RPMI8226 (cell line): ENCODE measurements at places on chromosomes 7 and 10.
A peak's percentile ranks its signal among the peaks of the same experiment; 100 is the strongest.

GRCh38 chr7:12064586-12065127, 146.4 kb upstream of the TMEM106B start:
- no peak for DNase-seq

DNA sequence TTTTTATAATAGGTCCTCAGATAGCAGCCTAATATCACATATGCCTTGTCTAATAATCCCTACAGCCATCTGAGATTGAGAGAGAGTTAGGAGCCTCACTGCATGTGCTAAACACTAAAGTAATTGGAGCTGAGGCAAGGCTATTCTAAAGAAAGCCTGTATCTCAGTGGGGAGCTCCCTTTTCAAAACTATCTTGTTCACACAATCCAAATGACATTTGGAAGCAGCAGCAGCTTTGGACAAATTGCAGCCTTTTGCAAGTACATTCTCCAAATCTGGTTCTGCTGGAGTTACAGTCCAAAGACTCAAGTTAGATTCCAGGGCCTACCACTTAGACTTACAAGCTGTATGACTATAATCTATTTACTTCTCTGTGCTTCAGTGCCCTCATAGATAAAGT, 104.5 kb downstream of the MACC1 start:
- DNase-seq, result no peak

DNA sequence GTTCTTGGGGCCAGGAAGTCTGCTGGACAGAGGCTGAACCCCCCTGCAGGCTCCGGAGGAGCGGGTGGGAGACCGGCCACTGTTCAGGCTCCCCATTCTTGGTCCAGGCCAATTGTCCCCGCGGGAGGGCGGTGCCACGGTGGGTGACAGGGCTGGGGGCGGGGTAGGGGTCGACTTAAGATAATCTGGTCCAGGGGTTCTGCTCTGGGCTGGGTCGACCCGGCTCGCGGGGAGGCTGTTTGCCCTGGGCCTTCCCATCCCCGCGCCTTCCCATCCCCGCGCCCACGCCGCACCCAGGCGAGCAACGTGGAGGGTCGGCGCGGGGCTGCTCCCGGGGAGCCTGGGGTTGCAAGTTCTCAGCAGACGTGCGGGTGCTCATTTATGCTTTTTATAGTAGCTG, 7.3 kb upstream of the GLRX3 start:
- DNase-seq, result no peak

DNA sequence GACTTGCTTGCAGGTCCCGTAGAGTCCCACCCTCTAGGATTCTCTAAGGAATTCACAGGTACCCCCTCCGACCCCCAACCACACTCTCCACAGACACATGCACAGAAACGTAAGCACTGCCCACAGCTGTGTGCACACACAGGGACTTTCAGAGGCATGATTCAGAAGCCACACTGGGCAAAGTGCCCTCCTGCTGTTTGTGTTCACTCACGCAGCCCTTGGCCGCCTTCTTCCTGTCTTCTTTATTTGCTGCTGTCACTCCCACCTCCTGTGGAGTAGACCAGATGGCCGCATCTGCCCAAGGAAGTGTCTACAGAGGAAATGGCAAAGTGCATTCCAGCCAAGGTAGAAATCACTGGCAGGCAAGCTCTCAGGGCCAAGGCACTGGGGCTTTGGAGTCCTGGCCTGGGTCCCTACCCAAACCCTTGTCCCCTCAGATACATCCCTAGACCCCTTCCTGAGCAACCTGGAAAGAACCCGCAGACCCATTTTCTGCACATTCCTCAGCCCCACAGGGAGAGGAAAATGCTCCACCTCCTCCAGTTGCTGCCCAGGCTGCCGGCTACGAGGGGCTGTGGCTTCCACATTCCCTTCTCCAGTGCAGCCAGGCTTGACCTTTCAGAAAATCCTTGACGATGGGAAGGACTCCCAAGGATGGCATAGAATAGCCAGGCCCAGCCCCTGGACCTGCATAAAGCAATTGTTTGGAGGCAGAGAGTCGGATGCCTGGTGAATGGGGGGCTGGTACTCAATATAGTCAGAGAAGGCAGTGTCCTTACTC, 21.6 kb upstream of the GIMAP8 start:
- DNase-seq, result peak; percentile 95

- no peak for DNase-seq
These were observed 50.5 kb upstream of the FOXP2 start for GRCh38 chr7:114364151-114364550.

DNA sequence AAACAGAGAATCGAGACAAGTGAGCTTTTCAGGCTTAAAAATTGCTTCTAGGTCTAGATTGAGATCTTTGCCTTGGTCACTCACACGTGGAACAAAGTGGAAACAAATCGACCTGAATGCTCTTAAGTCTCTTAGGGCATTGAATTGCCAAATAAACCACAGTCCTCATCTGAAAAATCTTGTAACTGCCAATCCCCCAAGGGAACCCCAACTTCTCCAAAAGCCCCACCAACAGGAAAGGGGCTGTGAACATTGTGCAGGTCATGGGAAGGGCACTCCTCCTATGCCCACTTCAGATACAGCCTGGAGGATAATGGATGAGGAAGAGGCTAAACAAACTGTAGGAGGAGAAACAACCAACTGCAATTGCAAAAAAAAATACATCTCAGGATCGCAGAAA, 91.3 kb downstream of the DGKI start:
- DNase-seq, result no peak

GRCh38 chr7:96076350-96076707, 245.6 kb downstream of the SLC25A13 start:
- DNase-seq, result no peak

DNA sequence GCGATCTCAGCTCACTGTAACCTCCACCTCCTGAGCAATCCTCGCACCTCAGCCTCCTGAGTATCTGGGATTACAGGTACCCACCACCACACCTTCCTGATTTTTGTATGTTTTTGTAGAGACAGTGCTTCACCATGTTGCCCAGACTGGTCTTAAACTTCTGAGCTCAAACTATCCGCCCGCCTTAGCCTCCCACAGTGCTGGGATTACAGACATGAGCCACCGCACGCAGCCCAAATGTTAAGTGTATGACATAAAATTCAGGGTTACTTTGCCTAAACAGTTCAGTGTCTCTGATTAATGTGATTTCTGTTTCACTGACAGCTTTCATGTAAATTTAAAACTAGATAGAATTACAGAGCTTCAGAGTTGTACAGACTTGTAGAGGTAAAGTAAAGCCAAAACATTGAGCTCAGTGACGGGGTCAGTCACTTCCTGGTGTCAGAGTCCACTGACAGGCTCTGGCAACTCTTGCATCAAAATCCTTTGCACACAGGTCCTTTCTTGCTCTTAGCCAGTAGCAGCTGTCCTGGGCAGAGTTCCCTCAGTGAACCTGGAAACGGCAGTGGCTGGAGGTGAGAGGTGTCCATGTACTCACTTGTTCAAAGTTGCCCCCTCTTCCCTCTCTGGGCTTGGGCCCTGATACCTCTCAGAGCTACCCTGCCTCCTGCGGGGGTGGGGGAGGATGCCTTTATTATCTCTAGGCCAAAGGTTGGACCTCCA, 33.7 kb downstream of the MGMT start:
- no peak for DNase-seq

GRCh38 chr10:52256832-52257691, 57.0 kb upstream of the DKK1 start:
- DNase-seq, result peak; percentile 62

DNA sequence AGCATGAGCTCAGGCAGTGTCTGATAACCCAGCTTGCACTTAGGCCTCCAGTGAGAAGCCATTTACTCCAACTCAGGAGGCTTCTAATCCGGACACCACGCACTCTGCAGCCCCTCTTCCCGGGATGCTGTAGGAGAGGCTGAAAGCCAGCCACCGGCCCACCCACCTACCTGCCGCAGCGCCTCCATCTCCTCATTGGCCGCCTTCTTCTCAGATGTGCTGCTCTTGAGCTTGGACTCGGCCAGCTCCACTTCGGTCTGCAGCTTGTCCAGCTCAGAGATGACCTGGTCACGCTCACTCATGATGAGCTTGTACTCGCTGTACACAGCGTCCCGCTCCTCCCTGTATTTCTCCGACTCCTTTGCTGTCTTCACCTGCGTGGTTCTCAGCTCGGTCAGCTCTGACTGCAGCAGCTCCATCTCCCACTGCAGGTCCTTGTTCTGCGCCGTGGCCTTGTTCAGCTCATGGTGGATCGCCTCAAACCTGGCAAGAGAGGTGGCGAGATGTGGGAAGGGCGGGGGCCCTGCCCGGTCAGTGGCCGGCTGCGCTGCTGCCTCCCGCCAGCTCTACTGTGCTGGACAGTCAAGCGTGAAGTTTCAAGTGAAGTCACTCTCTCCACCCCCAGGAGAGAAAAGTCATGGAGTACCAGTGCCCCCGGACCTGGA, 84.7 kb downstream of the DLG5 start:
- DNase-seq, result no peak

DNA sequence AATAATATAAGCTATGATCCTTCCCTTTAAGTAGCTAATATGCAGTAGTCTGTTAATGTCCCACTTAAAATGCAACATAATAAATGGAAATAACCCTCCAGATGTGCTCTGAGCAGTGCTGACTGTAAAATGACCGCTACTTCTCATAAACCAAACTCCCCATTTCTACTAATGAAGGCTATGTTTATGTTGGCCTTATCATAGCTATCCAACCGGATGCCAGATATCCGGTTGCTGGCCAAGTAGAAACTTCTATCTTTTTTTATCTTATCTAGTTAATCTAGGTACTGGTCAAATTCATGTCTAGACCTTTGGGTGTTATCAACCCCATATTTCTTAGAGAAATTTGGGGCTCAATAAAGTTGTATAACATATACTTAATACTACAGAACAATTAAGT, 56.6 kb downstream of the CHRM2 start:
- no peak for DNase-seq

- DNase-seq, result peak; percentile 71
These were observed 71.2 kb upstream of the KCTD7 start for GRCh38 chr7:66557214-66558200.

- no peak for DNase-seq
These were observed 1.9 kb downstream of the DKK1 start for GRCh38 chr10:52316001-52316400.

GRCh38 chr10:65194126-65194525, 1672.9 kb downstream of the REEP3 start:
- no peak for DNase-seq

DNA sequence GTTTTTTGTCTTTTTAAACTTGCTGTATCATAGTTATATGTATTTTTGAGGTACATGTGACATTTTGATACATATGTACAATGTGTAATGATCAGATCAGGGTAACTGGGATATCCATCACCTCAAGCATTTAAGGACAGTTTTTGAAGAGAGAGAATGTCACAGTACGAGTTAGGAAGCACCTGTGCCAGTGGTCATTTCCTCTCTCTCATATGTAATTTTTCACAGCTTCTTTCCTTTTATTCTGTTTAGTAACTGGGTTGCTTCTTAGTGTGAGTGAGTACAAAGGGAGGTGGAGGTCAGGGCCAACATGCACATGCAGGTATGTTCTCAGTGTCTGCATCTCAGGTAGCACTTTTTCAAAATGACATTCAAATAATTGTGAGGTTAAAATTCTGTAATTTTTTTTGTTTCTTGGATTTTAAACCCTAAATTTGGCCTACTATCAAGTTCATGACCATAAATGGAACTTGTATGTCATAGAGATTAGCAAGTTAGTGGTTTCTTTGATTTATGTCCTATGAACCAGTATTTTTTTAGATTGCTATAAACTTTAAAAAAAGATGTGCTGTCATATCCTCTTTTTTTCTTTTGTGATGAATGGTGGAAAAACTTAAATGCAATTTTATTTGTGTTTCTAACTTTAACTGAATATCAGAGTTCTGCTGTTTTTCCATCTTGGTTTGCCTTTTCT, 42.7 kb downstream of the SNX10 start:
- no peak for DNase-seq

GRCh38 chr10:71678057-71678805, 41.3 kb downstream of the C10orf105 start:
- DNase-seq, result no peak

- DNase-seq, result no peak
These were observed 15.5 kb downstream of the FAM241B start for GRCh38 chr10:69645296-69646184.

DNA sequence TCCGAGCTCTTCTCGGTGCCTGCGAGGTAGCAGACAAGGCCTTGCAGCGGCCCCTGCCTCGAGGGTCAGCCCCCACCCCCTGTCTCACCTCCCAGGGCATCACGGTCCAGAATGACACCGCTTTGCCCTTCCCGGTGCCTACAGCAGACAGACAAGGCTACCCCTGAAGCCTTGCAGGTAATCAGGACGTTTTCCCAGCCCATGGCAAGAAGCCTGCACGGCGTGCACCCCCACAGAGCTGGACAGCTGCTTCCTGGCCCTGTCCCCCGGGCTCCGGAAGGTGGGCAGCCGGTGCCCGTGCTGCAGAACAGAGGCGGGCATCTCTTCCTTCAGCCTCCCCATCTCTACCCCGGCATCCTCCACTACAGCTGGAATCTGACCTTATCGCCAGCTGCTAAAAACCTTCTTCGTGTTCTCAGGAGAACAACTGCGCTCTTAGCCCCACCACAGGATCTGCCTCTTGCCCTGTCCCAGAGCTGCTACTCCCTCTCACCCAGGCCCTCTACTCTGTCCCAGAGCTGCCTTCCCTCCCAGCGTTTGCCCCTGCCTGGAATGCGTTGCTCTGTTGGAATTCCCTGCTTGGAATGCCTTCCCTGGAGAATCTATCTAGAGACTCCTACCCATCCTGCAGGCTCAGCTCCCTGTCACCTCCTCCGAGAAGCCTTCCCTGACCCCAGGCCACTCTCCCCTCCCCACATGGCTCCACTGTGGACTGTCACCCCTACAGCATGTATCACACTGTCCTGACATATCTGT, 4.7 kb downstream of the MYL10 start:
- DNase-seq, result no peak

DNA sequence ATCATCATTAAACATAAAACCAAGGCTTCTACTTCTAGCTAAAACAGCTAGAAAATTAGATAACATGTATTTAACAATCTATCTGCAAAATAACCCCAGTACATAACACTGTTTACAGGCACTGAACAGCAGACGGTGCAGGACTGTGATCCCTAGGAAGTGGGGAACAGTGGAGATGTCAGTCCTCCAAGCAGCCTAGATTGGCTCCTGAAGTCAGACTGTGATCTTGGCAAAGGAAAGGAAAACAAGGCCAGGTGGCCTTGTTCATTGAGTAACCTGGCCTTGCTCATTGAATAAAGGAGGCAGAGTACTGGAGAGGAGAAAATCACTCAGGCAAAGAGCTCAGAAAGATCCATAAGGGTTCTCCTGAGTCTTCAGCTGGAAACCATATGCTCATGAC, 77.7 kb upstream of the DIP2C start:
- DNase-seq, result no peak

GRCh38 chr10:127462643-127463295, 86.3 kb upstream of the NPS start:
- DNase-seq, result no peak
